Activated T-cell treated with anti-CD3 and anti-CD28 coated beads, Interleukin-2, amount 50 U/mL, for 72 hours (primary cell): ENCODE measurements at places on chromosomes 1 and 21. TPM values are rescaled to one million over a fixed set of nuclear protein-coding genes. Genes with fewer than 3 reads are reported as not detected.

Gene ANKRD65
- not detected for total RNA-seq

Gene PRR9
- total RNA-seq = not detected

Gene GBP4
- total RNA-seq = 37.7 TPM

Gene LIPI
- not detected for total RNA-seq

Gene SH2D1B
- total RNA-seq = not detected

Gene FBXO2
- 3.9 TPM for total RNA-seq

Gene TNFRSF4
- total RNA-seq = 268 TPM

Gene CELA3A
- not detected for total RNA-seq

Gene FCRL5
- 0.09 TPM for total RNA-seq

DNA sequence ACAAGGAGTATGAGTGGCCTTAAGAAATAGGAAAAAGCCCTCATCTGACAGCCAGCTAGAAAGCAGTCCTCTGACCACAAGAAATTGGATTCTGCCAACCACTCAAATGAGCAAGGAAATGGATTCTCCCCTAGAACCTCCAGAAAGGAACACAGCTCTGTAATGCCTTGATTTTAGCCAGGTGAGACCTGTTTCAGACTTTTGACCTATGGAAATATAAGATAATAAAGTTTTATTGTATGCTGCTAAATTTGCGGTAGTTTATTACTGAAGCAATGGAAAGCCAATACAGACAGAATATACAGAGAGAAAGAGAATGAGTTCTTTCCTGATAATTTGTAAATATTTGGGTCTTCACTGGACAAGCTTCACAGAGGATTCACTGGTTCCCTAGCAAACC is 28.8 kb upstream of the SELE start:
- no peak for DNase-seq
- no peaks in the 10 kb centered on the region for H3K4me1 ChIP-seq
- H3K36me3 ChIP-seq = no peaks in the 10 kb centered on the region
- no peak overlapping the region for H3K4me3 ChIP-seq

DNA sequence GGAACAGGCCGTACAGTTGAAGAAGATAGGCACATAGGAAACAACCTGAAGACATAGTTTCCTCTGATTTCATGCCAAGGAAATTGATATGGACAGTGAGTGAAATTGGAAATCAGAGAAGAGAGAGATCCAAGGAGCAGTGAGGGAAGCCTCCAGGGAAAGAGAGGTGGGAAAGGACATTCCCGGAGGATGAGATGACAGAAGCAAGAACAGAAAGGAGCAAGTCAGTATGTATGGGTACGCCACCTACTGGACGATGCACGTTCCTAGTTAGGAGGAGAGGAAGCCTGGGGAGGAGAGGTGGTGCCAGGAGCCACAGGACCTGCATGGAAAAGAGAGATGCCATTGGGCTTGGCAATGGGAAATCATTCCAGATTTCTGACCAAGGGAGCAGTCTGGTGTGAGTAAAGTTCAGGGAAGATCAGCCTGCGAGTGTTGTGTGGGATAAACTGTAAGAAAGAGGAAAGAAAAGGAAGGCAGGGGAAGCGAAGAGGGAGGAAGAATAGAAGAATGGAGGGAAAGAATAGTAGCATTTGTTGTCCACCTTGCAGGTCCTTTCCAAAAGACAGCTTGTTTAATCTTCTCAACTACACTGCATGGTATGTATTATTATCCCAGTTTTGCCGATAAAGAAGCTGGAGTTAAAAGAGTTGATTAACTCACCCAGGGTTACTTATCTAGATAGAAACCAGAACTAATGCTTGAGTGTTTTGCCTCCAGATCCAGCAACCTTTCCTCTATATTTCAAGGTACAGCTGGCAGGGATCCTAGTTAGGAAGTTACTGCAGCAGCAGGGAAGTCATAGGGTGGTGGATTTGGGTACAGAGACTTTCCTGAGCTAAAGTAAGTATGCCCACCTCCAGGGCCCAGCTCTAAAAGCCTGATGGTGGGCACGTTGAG is 27.4 kb downstream of the C1orf116 start:
- peaks cover 4% of the 10 kb centered on the region for H3K4me1 ChIP-seq
- H3K4me3 ChIP-seq = no peak overlapping the region
- no peak overlapping the region for H3K27ac ChIP-seq
- peak; percentile 35 for DNase-seq
- H3K27me3 ChIP-seq = peaks cover 22% of the 10 kb centered on the region

DNA sequence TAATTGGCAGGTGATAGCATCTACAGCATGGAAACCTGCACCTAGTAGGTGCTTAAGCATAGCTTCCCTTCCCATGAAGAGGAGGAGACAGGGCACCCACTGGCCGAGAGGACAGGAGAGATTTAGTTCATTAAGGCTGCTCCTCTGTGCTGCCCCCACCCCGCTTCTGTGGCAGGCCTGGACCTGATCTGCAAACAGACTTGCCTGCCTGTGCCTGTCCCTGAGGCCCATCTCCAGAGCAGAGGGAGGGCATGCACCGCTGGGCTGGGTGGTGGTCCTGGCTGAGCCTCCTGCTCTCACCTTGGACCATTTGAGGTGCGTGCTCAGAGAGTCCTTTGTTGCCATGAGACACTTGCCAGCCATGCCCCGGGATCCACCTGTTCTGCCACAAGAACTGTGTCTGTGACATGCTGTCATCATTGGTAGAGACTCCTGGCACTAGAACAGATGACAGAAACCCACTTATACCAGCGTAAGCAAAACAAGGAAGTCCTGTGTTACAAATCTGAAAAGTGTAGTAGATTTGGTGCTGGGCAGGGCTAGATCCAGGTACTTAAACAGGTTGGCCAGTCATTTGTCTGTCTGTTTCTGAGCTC is 55.6 kb downstream of the PTPRF start:
- no peak overlapping the region for H3K4me3 ChIP-seq
- H3K27ac ChIP-seq = no peak overlapping the region
- no peak for DNase-seq
- no peaks in the 10 kb centered on the region for H3K27me3 ChIP-seq

DNA sequence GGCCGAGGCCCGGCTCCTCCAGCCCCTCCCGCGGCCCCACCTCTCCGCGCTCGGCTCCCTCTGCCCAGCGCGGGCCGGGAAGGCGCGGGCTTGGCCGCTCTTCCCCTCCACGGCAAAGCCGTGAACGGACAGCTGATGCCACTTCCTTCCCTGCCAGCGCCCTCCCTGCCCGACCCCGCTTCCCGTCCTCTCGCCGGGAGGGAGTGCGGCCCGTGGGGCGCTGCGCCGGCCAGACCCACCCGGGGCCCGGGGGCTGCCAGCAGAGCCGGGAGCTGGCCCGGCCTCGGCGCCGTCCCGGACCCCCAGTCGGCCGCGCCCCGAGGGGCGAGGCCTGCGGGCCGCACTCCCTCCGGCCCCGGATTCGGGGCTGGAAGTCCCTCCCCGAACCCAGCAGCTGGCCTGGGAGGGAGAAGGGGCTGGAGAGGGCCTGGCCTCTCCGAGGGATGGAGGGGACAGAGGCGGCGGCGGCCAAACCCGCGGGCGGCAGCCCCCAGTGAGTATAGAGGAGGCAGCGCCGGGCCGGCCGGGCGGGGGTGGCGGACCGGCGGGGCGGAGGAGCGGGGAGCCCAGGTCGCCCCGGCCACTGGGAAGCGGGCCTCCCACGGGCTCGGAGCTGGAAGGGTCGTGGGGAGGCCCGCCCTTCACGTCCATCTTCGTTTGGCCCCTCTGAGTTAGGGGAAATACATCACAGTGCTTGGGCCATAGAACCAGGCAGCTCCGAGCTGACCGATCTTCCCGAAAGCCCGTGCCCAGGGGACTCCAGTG is at the start of gene KIAA1614:
Gene KIAA1614 (plus strand): TSS at position 97 of the 765 bp plus-strand sequence. CDS start 347 bp downstream, at position 444.
- peak within 1 kb of the TSS; percentile 72 for H3K4me3 ChIP-seq
- no peak within 1 kb of the TSS for H3K27ac ChIP-seq
- H3K36me3 ChIP-seq = no peaks in the 10 kb centered on the region
- no peak for DNase-seq

DNA sequence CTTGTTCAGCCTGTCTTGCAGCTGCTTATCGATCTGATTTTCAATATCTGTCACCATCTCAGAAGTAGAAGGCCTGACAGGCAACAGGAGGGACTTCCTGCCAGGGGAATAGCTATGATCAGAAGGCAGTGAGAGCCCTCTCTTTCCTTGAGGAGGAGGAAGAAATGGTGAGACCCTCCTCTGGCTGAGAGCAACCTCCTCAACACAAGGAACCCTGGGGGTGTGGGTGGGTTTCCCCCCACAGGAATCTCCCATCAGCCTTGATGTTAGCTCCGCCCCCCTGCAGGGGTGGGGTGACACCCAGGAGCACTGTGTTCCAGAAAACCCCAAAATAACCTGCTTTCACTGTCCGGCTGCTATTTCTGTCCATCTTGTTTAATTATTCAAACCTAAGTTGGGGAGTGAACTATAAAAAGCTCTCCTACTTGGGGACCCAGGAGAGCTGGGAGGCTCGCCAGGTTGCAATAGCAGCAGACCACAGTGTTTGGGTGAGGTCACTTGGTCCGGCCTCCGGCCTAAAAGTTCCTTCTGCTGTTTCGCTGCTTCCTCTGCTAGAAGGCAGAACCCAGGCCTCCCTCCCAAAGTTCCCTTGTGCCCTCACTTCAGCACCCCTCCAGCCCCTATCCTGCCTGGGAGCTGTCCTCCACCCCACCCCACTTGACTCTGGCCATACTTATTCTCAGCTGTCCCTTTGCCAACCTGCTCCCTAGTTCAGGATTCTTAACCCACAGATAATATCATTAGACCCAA is 7.8 kb upstream of the MEF2D start:
- peak; percentile 48 for DNase-seq
- H3K27me3 ChIP-seq = no peaks in the 10 kb centered on the region
- H3K36me3 ChIP-seq = peaks cover 2% of the 10 kb centered on the region
- peaks cover 83% of the 10 kb centered on the region for H3K4me1 ChIP-seq
- H3K4me3 ChIP-seq = peak overlapping the region; percentile 82

DNA sequence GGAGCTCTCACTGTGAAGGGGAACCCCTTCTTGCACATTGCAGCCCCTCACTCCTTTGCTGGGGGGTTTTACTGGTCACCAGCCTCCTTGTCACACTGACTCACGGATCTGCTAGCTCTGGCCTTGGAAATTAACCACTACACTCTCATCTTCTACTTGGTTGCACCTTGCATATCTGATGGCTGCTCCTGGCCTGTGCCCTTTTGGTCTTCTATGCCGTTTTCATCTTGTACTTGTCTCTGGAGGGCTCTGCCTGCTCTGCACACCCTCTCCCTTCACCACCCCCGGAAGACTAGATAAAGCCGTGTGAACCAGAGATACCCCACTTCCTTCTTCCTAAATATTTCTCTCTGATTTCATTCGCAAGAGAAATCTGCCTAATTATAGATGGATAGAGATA is 44.6 kb downstream of the CD247 start:
- no peak for DNase-seq
- H3K27me3 ChIP-seq = no peaks in the 10 kb centered on the region
- H3K4me1 ChIP-seq = peaks cover 87% of the 10 kb centered on the region

DNA sequence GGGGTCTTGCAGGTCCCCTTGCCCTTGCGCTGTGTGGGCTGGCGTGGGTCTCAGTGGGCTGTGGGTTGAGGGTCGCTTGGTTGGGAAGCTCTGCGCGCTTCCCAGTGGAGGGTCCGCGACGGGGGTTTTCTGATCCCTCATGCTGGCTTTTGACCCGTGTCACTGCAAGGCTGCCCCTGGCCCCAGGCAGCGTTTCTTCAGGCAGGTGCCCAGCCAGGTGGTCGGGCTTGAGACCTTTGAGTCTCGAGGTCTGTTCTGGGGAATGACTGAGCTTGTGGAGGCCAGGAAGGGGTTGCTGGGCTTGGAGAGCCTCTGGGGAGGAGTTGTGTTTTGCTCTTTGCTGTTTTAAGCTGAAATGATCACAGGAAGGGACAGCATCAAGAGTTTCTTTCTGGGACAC is 5.3 kb downstream of the SKI start:
- H3K27me3 ChIP-seq = no peaks in the 10 kb centered on the region
- peak overlapping the region; percentile 92 for H3K4me3 ChIP-seq
- H3K27ac ChIP-seq = no peak overlapping the region
- H3K4me1 ChIP-seq = peaks cover 73% of the 10 kb centered on the region
- no peak for DNase-seq
- H3K36me3 ChIP-seq = peaks cover 8% of the 10 kb centered on the region

DNA sequence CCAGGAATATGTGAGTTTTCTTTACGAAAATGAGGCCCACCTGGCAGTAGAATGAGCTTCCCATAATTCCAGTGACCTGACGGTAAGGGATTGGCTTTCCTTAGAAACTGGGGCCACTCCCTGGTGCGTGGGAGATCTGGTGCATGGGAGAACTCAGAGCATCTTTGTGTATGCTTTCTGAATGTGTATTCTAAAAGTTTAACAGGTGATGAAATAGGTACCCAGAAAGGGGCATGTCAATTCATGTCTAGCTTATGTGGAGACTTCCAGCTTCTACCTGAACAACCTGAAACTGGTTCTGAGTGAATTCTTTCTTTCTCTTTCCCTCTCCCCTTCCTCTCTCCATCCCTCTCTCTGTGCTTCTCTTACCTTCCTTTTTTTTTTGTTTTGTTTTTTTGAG is 15.2 kb upstream of the FCRLA start:
- no peak overlapping the region for H3K27ac ChIP-seq
- DNase-seq = no peak
- peaks cover 36% of the 10 kb centered on the region for H3K27me3 ChIP-seq
- H3K4me3 ChIP-seq = no peak overlapping the region
- H3K36me3 ChIP-seq = peaks cover 1% of the 10 kb centered on the region

DNA sequence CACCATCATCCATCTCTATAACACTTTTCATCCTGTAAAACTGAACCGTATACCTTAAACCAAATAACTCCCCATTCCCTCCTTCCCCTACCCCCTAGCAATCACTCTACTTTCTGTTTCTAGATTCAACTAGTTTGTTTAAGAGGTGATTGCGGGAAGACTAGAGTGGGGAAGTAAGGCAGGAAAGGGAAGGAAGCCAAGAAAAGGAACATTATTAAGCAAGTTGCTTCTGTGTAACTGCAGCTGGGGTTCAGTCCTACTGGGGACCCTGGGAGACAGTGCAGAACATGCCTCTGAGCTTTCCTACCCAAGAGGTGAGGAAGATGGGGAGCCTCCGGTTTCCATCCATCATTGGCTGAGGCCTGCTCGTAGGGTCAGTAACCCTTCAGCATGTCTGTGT is 28.9 kb upstream of the H3-3A start:
- no peak overlapping the region for H3K4me3 ChIP-seq
- no peak overlapping the region for H3K27ac ChIP-seq
- DNase-seq = no peak
- no peaks in the 10 kb centered on the region for H3K4me1 ChIP-seq
- no peaks in the 10 kb centered on the region for H3K27me3 ChIP-seq
- no peaks in the 10 kb centered on the region for H3K36me3 ChIP-seq
